CD4-positive, alpha-beta T cell treated with Interleukin-2 at 100 ng/mL for 4 hours (primary cell): ENCODE measurements at places on chromosomes 12 and 14.
A peak's percentile ranks its signal among the peaks of the same experiment; 100 is the strongest.

GRCh38 chr14:68552602-68553001 lies 240.3 kb downstream of the ZFP36L1 start:
- DNase-seq, result no peak

DNA sequence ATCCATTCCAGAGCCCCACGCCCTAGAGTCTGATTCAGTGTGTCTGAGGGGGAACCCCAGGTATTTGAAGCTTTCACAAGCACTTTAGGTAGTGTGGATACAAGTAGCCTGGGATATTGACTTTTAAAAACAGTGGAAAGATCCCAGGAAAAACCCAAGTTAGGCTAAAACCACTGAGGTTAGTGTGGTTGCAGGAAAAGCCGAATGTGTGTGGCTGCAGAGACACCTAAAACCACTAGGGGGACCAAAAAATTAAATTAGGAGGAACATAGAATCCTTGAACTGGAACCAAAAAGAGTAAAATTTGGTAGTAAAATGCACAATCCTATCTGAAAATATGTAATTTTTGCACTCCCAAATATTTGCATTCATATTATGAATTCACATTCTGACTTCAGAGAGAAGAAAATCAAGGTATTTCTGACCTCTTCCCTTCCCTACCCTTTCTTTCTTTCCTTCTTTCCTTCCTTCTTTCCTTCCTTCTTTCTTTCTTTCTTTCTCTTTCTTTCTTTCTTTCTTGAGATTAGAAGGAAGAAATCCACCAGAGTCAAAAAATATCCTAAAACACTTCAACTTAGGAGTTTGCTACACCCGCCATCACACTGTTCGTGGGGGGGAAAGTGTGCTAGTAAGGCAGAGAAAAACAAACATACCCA lies 37.8 kb downstream of the SLCO1A2 start:
- DNase-seq, result peak; percentile 22

DNA sequence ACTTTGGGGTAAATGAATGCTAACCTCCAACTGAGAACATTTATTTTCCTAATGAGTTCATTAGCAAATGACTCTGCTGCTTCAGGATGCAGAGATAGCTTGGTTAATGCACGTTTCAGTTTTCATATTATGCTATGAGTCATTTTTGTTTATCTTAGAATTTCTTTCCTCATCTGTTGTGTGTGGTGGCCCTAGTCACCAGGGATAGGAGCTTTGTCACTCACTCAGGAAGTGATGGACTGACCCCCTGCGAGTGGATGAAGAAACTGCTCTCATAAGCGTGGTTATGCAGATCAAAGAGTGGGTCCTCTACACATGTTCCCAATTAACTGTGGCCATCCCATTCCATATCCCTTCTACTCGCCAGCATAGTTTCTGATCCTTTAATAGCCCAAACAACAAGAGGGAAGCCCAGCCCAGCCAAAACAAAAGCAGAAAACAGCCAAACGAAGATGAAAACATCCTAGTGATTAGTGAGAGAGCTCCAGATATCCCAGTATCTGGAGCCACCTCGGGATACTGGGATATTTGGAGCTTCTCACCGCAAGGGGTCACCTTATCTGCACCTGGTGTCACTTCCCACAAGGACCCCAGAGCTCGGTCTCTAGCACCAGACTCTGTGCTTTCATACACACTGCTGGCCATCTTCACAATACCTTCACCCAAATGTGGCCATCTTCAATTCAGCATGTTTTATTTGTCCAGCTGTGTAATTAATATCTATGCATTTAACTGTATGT lies 8.6 kb downstream of the TC2N start:
- DNase-seq, result peak; percentile 49

DNA sequence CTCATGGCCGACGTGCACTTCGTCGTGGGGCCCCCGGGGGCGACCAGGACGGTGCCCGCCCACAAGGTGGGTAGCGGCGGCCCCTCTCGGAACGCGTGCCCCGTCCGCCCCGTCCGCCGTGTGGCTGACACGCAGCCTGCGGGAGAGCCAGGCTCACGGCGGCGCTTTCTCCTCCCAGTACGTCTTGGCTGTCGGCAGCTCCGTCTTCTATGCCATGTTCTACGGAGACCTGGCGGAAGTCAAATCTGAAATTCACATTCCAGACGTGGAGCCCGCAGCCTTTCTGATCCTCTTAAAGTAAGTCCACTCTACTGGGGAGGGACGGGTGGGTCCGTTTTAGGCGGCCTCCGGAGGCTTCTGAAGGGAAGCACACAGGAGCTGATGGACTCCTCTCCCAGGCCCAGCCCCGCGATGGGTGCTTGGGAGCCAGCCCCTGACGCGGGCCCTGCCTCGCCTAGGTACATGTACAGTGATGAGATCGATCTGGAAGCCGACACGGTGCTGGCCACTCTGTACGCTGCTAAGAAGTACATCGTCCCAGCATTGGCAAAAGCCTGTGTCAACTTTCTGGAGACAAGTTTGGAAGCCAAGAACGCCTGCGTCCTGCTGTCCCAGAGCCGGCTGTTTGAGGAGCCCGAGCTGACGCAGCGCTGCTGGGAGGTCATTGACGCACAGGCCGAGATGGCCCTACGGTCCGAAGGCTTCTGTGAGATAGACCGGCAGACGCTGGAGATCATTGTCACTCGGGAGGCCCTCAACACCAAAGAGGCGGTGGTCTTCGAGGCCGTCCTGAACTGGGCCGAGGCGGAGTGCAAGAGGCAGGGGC lies 1.1 kb downstream of the BTBD6 start:
- DNase-seq, result no peak

GRCh38 chr12:97474161-97474560 lies 11.6 kb downstream of the RMST start:
- no peak for DNase-seq

DNA sequence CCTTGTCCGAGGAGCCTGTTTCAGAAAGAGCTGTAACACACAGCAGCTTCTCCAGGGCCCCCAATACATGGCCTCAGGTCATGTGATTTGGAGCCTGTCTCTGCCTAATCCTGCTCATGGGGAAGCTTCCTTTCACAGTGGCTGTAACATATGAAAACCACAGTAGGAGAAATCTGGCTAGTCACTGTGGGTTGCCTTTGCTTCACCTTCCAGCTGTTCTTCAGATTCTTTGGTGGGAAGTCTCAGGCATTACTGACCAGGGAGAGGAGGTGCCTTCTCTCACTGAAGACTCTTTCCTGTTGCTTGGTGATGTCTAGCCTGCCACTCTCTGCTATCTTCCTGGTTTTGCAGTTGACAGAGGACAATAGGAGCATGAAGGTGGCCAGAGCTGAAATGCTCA lies 350.6 kb downstream of the DPF3 start:
- DNase-seq, result no peak

DNA sequence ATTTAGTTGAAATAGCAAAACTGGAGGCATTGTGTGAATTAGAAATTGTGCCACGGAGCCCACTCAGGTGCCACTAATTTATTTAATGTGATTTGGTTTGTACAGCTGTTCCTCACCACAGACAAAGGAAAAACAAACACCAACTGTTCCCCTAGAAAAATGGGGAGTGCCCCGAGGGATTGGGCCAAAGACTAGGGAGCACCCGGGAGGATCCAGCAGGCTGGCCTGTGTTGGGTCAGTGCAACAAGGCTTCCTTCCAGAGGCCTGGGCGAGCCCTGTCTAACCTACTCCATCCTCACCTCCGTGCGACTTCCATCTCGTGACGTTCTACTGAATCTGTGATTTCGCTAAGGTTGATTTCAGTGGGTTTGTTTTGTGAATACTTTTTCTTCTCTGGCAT lies 206.2 kb downstream of the CHST11 start:
- DNase-seq, result no peak

GRCh38 chr12:95004610-95005009 lies 1.1 kb upstream of the NDUFA12 start:
- no peak for DNase-seq

DNA sequence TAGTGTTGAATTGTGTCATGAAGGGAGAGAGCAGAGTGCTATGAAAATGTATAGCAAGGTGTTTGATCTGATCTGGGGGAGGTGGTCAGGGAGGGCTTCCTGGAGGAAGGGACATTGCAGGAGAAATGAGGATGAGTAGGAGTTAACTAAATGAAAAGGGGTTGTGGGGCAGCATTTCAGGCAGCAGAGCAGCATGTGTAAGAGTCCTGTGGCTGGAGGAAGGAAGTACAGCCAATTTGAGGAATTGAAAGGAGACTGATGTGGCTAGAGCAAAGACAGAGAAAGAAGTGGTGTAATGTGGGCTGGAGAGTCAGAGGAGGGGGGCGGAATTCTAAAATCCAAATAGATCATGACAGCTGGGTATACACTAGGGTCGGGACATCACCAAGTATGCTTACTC lies 20.5 kb downstream of the NPC2 start:
- no peak for DNase-seq

GRCh38 chr12:30457621-30458289 lies 237.9 kb downstream of the IPO8 start:
- no peak for DNase-seq

DNA sequence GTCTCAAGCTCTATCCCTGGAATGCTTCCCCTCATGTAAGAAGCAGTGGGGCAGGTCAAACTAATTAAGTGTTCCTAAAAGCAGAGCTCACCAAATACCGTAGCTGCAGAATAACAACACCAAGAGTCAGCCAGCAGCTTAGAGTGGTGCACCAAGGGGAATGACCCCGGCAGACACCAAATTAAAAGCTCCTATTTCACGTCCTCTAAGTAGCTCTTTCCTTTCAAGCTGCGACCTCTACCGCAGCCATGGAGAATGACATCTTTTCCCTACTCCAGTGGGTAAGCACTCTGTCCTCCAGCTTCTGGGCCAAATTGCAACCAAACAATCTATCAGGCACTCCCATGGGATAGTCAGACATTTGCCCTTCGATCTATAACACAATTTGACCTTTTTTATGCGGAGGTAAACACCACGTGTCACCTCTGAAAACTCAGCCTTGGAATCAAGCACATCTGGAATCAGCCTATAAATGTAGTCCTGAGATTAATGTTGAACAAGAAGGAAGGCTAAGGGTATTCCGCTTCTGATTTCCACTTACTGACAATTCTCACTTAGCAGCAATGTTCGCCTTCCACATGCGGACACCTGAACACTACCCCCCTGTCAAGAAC lies 67.6 kb upstream of the CDKN3 start:
- no peak for DNase-seq

DNA sequence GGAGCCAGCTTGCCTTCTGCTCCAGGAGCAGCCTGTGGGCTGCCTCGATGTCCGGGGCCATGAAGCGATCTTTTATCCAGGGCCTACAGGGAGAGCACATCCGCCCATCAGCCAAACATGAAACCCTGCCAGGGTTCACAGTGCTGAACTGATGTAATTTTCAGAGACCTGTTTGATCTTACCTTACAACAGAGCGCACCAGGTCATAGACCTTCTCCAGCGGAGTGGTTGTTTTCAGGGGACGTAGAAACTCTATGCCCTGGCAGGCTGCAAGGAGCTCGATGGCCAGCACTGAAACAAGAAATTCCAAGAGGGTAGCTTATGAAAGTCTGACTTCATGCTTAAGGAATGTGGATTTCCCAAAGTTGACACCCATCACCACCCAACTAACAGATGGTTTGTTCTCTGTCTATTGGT lies 19.7 kb downstream of the HAL start:
- DNase-seq, result no peak

- no peak for DNase-seq
Observed at GRCh38 chr14:75448209-75448608, 20.4 kb downstream of the JDP2 start.

GRCh38 chr12:108722463-108722862 lies 8.9 kb downstream of the CORO1C start:
- DNase-seq, result no peak

- no peak for DNase-seq
Observed at GRCh38 chr12:3551386-3551785, 60.4 kb downstream of the PRMT8 start.

DNA sequence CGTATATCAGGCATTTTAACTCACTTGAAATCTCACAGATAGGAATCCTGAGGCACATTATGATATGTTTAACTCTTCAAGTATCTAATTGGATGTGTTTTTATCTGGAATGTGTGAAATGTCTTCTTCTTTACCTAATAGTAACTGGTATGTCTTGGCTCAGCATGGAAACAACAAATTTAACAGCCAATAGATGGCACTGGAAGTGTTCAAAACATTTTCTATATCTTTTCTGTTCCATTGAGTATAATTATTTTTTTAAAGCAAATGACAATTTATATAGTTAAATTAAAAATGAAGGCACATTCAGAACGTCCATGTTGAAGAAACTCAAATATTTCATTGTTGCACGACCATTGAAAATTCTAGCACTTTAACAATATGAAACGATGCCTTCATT lies 164.6 kb upstream of the SLC16A7 start:
- no peak for DNase-seq

DNA sequence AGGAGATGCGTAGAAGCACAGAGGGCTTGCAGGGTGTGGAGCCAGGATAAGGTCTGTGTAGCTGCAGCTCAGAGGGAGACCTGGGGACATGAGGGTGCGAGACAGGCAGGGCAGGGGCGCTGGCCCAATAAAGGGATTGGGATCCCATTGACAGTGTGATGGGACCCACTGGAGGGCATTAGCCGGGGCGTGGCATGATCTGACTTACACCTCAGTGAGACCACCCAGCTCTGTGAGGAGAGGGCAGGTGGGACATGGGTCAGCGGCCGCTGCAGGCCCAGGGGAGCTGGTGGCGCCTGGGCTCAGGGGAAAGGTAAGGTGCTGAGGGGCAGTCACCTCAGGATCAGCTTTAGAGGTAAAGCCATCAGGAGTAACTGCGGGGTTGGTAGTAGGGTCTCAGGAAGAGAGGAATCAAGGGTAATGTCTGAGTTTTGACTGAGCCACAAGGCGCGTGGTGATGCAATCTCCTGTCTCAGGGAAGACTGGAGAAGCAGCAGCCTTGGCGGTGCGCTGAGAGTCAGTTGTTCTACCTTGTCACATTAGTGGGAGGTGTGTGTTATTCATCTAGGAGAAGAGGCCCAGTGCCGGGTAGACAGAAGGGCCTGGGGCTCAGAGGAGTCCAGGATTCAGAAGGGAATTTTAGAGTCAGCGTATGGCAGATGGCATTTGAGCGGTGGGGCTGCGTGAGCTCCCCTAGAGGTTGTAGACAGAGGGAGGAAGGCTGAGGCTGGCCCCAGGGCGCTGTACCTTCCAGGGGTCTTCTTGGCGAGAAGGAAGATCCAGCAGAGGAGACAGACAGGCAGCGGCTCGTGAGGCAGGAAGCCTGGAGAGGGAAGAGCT lies 30.8 kb upstream of the BDKRB2 start:
- DNase-seq, result no peak

- no peak for DNase-seq
Observed at GRCh38 chr12:80513211-80513610, 69.2 kb downstream of the PTPRQ start.

DNA sequence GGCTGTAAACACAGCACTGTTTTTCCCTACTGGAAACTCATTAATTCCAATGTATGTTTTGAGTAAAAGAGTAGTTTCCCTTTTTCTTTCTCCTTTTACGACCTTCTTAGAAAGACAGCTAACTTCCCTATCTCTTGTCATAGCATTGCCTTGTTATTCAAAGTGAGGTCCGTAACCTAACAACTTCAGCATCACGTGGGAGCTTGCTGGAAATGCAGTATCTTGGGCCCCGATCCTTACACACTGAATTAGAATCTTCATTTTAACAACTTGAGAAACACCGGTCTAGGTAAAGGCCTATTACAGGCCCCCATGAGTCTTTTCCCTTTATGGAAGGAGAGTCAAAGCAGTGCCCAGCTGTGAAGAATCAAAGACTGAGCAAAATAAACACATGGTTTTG lies 230.7 kb upstream of the PRKD1 start:
- no peak for DNase-seq
